Astrocyte (in vitro differentiated cells and primary cell): ENCODE measurements at places on chromosomes 7 and 10. TPM values are rescaled to one million over a fixed set of nuclear protein-coding genes. Genes with fewer than 3 reads are reported as not detected.

GRCh38 chr7:54963155-54963554, 55.7 kb upstream of the EGFR start:
- no peak for DNase-seq

DNA sequence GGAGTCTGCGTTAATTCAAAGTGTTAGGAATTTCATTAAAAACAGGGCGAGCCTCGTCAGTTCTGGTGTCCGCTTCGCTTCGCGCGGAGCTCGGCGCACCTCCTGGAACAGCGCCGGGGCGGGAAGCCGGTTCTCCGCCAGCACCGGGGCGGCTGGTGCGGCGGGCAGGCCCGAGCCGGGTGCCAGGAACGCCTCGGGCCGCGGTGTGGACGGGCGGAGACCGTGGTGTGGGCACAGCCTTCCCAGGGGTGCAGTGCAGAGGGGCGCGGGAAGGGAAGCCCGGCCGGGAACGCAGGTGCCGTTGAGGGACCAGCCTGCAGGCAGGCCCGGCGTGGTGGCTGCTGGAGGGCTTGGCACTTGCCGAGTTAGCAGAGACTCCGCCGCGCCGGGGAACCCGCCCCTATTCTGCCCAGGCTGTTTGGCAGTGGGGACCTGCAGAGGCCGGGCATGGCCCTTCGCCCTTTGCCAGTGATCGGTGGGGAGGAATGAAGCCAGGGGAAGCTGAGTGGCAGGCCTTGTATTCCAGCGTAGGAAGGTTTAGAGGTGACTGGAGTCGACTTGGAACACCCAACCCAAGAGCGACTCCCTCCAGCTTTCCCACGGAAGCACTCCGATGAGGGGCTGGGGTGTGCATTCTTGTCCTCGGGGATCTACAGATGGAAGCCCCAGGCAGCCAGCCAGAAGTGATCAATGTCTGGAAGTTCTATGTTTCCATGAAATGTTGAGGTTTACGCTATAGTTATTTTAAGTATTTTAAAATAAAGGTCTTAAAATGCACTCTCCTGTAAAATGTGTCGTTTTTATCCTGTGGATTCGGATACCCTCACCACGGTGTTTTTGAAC, 945 bp upstream of the RHEB start:
- DNase-seq, result no peak

Gene CDK1
- total RNA-seq, result 4.1 and 6.6 TPM in 2 replicates

- DNase-seq, result peak; percentile 70
Measured at GRCh38 chr10:102241444-102242117, at the start of gene PITX3. PITX3 (minus strand) TSS chr10:102241512; CDS start chr10:102232080, 9,432 bp downstream.

Gene NEUROG3
- total RNA-seq, result not detected in 2 replicates

DNA sequence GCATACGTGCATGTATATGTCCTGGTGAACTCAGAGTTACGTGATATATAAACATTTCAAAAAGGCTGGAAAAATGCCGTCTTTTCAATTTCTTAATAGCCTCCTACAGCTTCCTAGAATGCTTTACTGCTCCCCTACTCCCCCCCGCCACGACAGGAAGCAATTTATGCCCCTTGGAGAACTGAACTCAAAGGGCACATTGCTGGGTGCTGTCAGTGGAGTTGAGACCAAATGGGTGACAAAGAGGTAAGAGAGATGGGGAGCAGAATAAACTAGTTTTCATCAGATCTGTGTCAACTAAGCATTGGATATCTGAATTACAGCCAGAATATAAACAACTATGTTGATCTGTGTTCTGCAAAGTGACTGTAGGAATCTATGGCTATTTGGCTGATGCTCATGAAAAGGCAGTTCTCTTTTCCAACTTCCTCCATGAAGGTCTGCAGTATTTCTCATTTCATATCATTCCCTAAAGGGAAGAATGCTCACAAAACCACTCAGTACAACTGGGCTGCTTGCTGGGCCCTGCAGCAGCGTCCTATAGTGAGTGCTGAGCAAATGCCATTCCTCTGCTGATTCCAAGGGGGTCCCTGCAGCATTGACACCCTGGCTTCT, 171.3 kb upstream of the HPS1 start:
- DNase-seq, result no peak

GRCh38 chr10:73971636-73972354, 26.1 kb upstream of the VCL start:
- DNase-seq, result no peak

GRCh38 chr7:22633954-22634474, 93.0 kb upstream of the IL6 start:
- DNase-seq, result peak; percentile 19

Gene CLEC5A
- not detected in 2 replicates for total RNA-seq

GRCh38 chr7:153087498-153087897, 327.9 kb downstream of the ACTR3B start:
- no peak for DNase-seq

DNA sequence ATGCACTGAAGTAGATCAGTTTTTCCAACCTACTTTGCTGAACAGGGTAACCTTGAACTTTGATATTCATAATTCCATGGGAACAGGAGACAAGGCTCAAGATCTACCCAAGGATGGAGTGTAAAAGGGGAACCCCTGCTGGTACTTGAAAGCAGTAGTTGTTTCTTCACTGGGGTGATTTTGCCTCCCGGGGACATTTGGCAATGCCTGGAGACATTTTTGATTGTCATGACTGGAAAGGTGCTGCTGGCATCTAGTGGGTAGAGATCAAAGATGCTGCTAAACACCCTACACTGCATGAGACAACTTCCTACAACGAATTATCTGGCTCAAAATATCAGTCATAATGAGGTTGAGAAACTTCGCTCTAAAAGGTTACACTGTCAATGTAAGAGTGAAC, 214.8 kb upstream of the CTBP2 start:
- DNase-seq, result no peak

DNA sequence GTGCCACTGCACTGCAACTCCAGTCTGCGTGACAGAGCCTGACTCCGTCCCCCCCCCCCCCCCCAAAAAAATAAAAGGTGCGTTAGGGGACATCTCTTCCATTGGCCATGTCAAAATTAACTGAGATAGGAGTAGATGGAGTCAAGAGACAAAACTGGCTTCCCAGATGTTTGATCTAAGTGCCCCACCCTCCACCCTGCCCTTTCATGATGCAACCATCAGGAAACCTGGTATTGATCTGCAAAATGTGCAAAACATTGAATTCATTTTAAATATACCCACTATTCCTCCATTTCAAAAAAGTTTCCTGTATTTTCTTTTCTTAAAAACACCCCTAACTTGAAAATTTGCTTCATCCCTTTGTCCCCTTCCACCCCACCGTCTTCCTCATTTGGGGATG, 17.5 kb downstream of the ARID5B start:
- DNase-seq, result no peak

DNA sequence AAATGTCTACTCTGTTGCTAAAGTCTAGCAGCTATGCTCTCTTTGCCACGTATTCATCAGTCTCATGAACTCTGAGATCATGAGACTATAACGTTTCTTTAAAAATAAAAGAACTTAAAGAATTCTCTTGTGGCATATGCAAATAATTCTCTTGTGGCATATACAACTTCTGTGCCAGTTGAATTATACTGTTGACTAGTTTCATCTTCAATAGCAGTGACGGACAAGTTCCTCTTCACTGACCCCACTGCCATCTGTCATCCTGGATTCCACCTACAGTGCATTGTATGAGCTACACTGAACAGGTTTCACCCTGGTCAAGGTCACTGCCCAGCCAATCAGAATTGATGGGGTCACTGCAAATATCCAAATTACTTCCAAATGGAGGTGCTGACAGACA, 88.2 kb downstream of the CD36 start:
- no peak for DNase-seq

DNA sequence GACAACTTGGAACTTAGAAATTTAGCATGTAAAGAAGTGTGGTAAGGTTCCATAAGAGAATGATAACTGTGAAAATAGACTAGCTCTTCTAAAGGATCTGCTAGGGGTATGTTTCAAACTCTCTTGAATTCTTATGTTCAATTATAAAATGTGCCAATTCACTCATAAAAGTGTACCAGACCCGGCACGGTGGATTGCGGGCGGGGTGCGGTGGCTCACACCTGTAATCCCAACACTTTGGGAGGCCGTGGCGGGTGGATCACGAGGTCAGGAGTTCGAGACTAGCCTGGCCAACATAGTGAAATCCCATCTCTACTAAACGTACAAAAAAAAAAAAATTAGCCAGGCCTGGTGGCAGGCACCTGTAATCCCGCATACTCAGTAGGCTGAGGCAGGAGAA, 105.4 kb upstream of the CAV2 start:
- no peak for DNase-seq

- no peak for DNase-seq
Measured at GRCh38 chr10:52786098-52786497, 13.5 kb upstream of the MBL2 start.

DNA sequence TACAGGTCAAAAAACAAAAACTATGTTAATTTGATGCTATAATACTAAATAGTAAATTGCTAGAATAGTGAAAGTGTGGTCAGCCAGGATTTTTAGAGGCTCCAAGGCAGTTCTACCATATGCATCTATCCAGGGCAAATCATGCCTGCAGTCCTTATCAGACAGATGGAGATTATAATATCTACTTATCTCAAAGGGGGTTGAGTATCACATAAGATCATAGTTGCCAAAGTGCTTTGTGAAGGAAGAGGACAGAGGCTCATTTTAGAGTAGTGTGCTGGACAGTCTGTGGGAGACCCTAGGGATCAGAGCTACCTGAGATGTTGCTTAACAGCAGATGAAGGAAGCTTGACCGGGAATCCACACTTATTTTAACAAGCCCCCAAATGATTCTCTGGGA, 3.2 kb downstream of the ICA1 start:
- DNase-seq, result no peak

GRCh38 chr7:94434042-94434441, 39.3 kb downstream of the COL1A2 start:
- DNase-seq, result no peak

- no peak for DNase-seq
Measured at GRCh38 chr7:36244429-36244828, 91.4 kb downstream of the EEPD1 start.

DNA sequence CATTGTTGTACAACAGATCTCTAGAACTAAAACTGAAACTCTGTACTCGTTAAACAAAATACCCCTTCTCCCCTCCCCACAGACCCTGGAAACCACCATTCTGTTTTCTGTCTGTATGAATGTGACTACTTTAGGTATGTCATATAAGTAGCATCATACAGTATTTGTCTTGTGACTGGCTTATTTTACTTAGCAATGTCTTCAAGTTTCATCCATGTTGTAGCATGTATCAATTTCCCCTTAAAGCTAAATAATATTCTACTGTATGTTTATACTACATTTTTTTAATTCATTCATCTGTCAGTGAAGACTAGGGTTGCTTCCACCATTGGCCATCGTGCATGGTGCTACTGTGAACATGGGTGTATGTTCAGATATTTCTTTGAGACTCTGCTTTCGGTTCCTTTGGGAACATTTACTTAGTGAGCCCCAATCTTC, 71.2 kb upstream of the RPA3 start:
- DNase-seq, result no peak

DNA sequence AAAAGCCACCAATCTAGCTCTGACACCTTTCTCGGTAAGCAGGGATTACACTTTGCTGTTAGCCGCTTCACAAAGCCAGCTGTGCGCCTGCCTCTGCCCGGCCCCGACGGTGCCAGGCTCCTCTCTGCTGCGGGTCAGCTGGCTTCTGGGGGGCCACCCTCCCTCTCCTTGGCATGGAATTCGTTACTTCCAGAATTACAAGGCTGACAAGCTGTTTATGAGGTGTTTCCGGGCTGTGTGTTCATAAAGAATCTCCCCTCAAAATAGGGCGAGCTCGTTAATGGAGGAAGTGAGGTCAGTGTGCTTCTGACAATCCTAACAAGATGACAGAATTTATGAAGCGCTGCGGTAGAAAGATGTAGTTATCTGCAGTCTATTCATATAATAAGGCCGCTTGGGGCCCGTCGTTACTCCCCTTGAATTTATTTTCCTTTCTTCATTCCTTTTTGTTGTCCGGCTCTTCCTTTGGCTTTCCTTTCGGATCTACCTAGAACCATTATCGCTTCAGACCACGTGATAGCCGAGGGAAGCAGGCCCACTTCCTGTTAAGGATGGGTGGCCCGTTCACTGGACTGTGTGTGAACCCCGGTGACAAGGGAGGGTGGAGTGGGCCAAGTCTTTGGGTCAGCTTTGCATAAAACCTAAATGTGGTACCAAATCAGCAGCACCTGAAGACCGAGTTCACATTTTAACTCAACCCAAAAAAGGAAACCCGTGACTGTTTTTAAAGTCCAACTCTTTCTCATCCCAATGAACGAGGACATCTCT, 273.0 kb upstream of the YAE1 start:
- DNase-seq, result no peak

GRCh38 chr10:15035385-15036301, 8.1 kb upstream of the OLAH start:
- DNase-seq, result peak; percentile 57

DNA sequence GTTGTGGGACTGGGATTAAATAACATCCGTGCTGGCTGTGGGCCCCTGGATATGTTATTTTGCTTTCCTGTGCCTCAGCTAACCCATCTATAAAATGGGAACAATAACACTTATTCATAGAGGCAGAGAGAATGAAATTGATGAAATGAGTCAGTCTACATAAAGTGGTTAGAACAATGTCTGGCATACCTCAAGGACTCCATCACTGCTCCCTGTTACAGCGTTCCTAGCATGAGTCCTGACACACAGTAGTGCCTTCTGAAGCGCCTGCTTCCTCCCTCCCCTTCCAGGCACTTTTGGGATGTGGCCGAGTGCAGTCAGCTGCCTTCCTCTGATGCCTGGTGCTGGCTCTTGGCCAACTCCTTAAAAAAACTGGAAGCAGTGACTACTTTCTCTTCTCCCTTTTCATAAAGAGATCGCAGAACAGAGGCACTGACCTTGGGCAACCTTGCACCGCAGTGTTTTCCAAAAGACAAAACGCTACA, 108.4 kb upstream of the ZMIZ1 start:
- peak; percentile 95 for DNase-seq

DNA sequence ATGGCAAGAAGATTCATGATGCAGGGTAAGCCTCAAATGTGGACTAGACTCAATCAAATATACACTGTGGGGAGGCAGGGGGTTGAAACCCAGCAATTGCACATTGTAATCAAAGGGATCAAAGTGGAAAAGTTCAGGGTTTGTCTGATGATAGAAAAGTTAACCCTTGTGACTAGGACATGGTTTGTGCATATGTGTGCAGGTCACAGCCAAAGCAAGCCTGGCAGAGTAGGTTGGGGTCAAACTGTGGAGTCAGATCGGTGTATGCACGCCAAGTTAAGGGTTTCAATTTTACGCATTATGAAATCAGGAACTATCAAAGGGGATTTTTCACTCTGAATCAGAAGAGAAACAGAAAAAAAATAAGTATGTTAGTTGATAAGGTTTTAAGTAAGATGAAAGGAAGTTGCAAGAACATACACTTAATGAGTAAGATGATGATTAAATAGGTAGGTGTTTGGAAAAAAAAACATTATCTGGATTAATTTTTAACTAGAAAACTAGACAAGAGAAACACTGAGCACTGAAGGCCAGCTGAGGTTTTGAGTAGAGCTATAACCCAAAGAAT, 188.3 kb downstream of the DGKB start:
- DNase-seq, result no peak

Gene PRSS37
- total RNA-seq, result not detected in 2 replicates

- no peak for DNase-seq
Measured at GRCh38 chr7:4958477-4959301, at the start of gene MMD2. MMD2 (minus strand) TSS chr7:4959187; CDS start chr7:4959017, 170 bp downstream.

GRCh38 chr10:126375299-126375698, 13.0 kb downstream of the ADAM12 start:
- no peak for DNase-seq
